ENCODE measurements at places on chromosomes 3 and 15.

- no peak for DNase-seq
Observed at GRCh38 chr3:18027161-18027939, 284.9 kb upstream of the TBC1D5 start.

GRCh38 chr3:16338999-16339398 is 74.0 kb downstream of the OXNAD1 start:
- DNase-seq, result no peak

DNA sequence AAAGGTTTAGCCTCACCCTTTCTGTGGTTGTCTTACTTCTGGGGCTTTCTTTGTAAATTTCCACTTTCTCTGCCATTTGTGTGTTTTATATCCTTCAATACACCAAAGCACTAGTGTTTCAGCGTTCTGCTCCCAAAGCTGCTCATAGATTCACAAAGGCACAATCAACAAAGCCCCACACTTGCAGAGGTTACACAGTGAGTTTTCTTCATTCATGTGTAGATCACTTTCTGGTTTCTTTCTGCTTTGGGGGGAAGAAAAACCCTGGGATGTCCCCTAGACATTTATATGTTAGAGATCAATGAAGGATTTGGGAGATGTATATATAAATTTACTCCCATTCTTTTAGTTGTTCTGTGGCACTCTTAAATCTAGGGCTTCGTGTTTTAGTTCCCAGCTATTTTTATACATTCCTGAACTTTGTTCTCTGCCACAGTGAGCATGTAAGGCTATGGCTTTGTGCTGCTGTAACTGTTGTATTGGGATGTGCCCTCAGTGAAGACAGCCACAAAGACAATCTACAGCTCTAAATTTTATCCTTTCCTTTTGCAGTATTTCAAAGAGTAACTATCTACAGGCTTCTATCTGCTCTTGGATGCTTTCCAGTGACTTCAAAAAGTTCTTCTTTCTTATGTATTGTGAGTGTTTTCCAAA is 636.5 kb downstream of the ZBBX start:
- no peak for DNase-seq

DNA sequence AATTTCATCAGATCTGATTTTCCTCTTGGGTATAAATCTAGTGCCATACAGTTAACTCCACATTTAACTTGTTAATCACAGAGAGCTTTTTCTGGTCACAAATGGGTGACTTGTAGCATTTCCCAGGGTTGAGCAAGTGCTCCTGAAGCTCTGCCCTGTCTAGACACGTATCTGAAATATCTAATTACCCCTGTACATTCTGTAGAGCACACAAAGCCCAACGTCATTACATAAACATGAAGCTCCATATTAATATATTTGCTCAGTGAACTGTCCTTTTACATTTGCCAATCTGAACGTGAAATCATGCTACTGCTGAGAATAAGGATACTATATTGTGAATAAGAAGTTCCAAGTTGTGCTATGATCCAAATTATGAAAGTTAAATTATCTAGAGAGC is 49.0 kb downstream of the THBS1 start:
- no peak for DNase-seq

DNA sequence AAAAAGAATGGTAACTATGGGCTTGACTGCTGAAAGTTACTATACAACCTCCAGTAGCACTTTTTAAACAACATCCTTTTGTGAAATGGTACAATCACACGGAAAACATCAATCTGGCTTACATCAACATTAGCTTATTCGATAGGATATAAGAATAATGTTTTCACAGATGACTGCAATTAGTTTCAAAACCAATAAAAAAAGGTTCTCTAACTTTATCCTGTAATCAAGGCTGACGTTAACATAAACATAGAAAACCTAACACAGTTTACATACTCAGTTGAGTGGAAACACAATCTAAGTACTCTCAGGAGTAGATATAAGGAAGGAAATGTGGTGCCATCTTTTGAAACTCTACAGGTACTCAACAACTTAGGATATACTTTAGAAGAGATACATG is 102.2 kb downstream of the DLG1 start:
- DNase-seq, result no peak

DNA sequence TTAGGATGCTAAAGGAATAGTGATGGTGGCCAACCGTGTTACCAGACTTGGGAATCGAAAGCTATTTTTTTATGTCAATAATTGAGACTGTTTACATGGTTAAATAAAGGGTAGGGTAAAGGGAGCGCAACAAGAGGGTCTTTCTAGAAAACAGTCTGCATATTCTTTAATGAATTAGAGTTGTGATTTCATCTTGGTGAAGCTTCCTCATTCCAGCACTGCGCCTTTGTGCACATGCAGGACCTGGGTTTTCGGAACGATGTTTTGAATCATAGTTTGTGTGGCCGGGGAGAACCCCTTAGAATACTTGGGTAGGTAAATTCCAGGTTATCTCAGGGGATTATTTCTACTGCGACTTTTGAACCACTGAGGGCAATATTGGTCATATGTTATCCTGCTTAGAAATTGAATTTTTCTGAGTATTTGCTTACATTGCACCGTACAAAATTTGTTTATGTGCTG is 1.3 kb downstream of the PIK3CA start:
- DNase-seq, result peak; percentile 51

DNA sequence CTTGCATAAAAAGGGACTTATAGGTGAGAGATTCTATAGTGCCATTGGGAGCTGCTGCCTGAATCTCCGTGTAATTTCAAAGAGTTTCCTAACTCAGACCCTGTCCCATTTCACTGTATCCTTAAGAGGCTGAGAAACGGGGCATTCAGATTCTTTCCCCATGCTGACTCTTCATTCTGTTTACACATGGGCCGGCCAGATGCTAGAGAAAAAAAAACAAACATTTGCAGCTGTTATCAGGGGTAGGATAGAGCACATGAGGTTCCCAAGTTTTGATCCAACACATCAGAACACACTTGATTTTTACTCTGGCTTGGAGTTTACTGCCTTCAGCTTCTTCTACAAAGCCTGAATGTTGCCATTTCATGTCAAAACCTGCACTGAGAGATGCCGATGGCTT is 215.9 kb upstream of the TPRG1 start:
- DNase-seq, result no peak

DNA sequence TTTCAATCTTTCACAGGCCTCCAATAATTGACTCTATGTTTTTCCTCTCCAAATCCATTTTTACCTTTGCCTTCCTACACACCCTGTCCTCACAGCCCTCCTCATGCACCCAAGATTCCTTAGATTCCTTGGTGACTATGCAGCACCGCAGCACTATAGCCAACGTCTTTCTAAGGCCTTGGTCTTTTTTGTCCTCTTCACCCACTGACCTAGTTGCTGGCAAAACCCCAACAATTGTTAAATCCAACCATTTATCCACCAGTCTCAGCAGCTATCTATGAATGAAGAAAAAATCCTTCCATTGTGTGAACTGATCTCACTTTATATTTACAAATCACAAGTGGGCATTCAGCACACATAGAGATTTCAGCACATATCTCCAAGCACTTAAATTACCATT is 203.9 kb downstream of the VGLL3 start:
- no peak for DNase-seq

DNA sequence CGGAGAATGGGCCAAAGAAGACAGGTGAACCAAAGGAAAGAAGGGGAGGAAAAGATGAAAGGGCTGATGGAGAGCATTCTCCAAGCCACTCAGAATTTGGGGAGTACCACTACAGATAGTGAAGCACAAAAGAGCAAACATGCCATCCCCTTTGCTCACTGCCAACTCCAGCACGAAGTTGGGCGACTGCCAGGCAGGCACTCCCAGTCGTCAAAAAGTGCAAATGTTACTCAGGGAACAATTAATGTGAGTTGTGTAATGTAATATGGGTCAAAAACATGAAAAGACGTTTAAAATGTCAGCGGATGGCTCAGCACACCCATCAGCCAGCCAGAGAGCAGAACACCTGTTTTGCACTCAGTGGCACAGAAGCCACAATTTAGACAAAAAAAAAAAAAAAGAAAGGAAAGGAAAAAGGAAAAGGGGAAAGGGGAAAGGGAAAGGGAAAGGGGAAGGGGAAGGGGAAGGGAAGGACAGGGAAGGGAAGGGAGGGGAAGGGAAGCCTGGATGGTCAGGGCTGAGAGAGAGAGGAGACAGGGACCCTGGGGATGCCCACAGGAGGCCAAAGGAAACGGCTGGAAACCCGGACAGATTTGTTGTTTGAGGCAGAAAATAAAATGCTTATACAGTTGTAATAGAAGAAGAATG is 82.7 kb downstream of the COL8A1 start:
- no peak for DNase-seq

DNA sequence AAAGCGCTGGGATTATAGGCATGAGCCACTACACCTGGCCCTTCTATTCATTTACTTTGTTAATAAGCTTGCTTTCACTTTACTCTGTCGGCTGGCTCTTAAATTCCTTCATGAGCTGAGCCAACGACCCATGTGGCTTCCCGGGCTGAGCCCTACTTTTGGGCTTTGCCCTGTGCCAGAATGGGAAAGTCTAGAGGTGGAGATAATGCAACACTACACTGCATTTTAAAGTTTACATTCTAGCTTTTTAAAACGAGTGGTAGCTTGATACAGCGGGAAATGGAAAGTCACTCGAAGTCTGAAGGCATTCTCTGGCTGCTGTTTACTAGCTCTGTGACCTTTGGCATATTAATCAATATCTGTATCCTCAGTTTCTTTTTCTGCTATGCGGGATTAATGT is 49.0 kb upstream of the ZNF280D start:
- DNase-seq, result no peak

DNA sequence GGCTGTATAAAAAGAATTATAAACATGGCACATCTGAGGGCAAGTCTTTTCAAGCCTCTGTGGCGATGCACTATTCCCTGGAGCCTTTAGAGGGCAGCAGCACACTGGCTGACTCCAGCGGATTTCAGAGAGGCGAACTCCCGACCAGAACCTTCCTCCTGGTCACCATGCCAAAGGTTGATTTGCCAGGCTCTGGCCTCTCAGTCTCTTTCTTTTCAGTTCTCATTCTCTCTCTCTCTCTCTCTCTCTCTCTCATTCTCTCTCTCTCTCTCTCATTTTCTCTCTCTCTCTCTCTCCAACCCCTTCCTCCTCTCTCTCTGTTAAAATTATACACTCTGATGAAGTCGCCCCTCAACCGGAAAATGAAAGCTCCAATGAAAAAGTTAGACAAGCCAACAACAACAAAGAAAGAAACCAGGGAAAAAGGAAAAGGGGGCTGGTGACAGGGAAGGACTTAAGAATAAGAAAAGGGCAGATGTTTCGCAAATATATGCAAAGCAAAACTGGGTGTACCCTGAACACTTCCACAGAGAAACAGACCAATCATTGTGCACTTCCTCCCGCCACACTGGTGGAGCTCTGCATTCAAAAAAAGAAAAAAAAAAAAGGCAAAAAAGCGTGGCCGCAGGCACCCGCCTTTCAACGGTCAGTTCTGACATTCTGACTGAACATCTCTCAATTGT is 90.2 kb downstream of the TIGIT start:
- DNase-seq, result peak; percentile 70

- DNase-seq, result no peak
Observed at GRCh38 chr15:80694611-80695098, 455 bp upstream of the ABHD17C start.

- peak; percentile 7 for DNase-seq
Observed at GRCh38 chr15:58748040-58748851, 1.3 kb downstream of the ADAM10 start.

DNA sequence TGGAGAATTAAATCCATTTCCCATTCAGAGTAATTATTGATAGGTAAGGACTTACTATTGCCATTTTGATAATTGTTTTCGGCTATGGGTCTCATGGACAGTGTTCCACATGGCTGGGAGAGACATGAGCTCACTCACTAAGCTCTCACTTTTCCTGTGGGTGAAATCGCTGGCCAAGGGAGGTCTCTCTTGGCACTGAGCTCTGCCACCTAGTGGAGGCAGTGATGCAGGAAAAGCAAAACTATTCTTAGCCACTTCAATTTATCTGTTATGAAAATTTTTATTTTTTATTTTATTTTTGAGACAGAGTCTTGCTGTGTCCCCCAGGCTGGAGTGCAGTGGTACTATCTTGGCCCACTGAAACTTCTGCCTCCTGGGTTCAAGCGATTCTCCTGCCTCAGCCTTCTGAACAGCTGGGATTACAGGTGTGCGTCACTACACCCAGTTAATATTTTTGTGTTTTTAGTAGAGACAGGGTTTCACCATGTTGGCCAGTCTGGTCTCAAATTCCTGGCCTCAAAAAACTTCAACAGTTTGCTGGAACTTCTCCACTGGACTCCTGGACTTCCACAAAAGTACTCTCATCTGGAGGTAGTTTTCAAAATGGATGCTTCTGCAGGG is 4.7 kb upstream of the RNF13 start:
- DNase-seq, result peak; percentile 40

- no peak for DNase-seq
Observed at GRCh38 chr3:50599716-50600118, 11.9 kb downstream of the CISH start.
